ENCODE measurements at places on chromosomes 16 and 17.

DNA sequence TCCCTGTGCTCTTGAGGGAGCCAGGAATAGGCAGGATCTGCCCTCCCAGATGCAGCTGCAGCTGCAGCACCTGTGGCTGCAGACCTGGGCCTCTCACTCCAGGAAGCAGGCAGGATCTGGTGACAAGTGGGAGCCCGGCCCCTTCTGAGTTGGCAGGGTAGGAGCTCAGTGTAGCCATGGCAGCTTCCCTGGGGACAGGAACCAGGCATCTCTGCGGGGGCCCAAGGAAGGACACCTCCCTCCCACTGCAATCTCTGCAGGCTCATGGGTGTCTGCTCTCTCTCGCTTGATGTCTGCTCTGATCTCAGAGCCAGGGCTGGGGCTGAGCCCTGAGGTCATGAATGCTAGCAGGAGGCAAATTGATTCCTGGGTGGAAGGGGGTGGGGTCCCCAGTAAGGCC is 592.5 kb upstream of the CA10 start:
- DNase-seq, result no peak

DNA sequence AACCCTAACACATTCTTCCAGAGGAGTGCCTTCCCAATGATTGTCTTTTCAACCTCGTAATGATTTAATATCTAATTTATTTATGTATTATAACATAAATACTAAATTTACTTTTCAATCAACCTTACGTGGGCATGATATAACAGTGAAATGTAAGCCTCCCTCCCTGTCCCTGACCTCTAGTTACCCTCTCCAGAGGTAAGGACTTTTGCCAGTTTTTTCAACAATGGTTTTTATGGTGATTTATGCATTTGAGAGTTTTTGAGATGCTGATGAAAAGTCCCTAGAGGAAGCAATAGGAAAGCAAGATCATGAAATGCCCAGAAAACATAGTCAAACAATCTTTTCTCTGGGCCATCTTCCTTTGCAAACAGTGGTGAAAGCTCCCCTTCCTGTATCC is 35.2 kb upstream of the PLLP start:
- no peak for DNase-seq

DNA sequence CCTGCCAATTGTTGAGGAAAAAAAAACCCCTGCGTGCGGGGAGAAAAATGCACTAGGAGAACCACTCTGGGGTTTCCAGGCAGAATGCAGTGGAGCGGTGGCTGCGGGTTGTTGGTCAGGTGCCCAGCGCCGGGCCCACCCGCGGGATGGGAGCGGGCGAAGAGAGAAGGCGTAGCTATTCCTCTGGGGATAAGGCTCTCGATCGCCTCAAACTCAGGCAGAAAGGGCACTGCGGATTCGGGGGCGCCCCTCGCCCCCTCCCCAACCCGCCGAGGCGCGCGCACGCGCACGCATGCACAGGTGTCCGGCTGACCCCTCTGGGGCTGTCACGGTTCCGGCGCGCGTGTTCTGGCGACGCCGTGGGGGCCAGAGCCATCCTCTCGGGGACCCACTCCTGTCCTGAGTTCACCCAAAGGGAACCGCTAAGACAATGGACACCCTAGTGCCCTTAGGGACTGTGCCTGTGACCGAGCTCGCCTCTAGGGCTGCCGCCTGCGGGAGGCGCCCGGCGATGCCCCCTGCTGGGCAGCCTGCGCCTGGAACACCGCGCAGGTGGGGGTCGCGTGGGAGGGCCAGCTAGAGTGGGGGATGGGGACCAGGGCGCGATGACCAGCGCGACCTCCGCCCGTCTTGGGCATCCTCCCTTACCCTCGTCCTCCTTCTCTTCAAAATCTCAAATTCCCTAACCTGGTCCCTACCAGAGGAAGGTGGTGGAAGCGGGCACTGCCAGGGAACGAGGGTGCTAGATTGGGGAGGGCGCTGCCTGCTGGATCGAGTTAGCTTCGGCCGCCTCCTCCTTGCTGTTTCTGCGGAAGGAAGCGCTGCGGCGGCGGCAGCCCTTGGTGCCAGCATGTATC is 14.4 kb upstream of the CBX8 start:
- no peak for DNase-seq

- no peak for DNase-seq
Measured at GRCh38 chr17:72126575-72127486, 6.0 kb downstream of the SOX9 start.

DNA sequence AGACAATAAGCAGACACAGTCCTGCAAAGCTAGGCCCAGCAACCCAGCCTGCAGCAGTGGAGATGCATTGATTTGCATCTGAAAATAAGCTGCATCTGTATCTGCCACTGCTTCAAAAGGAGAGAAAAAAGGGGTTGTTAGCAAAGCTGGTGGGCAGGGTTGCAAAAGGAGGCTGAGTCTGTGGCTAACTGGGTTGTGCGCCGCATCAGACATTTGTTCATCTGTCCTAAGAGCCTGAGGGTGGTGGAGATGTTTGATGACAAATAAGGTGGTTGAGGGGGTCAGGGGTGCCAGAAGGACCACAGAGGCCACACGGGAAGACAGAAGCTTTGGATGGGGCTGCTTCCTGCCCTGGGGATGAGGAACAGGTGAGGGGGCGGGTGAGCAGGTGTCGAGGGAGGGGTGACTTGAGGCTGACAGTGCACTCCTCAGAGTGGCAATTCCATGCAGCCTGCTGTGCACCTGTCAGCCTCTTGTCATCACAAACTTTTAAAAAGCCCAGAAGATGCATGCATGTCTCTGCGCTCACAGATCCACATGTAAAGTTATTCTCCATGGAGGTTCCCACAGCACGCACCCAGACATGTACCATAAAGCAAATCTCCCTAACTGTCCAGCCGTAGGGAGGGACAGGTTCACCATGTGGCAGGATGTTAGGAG is 35.4 kb downstream of the WSB1 start:
- DNase-seq, result no peak

Data from tibial artery (tissue), 4 donors.